Progenitor cell of endocrine pancreas (in vitro differentiated cells): ENCODE measurements at places on chromosomes 2 and 18.

- DNase-seq: no peak
Measured at GRCh38 chr2:205771031-205771430, 88.7 kb downstream of the NRP2 start.

DNA sequence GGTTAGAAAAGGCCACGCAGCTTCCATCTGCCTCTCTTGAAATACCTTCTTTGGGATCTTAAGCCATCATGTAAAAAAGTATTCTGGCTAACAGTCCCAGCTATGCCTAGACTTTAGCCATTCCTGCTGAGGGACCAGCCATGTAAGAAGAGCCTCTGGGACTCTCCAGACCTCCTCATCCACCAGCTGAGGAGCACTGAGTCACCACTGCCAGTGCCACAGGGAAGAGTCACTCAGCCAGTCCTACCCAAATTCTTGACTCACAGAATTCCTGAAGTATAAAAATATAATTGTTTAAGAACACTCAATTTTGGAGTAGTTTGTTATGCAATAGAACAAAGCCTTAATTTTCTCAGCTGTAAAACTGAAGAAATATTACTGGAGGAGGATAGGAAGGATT, 436.7 kb downstream of the ZEB2 start:
- DNase-seq: no peak

GRCh38 chr2:231422056-231422455, 26.5 kb downstream of the B3GNT7 start:
- no peak for DNase-seq

GRCh38 chr2:12131975-12132374, 385.5 kb downstream of the LPIN1 start:
- DNase-seq: no peak

DNA sequence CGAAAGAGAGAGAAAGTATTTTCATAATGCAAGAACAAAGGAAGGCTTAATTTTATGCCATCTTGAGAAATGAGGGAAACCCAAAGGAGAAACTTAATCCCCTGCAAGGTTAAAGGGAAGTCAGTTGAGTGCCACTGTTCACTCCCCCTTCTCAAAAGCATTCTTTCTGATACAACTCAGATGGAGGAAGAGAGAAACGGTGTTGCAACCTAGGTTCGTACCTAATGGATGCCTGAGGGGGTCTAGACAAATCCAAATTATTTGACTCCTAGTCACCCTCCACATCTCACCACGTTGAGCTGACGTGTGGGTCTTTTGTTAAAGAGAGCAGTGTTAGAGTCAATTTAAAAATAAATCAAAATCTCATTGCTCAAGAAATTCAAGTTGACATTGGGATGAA, 52.6 kb upstream of the UNC80 start:
- DNase-seq: no peak

DNA sequence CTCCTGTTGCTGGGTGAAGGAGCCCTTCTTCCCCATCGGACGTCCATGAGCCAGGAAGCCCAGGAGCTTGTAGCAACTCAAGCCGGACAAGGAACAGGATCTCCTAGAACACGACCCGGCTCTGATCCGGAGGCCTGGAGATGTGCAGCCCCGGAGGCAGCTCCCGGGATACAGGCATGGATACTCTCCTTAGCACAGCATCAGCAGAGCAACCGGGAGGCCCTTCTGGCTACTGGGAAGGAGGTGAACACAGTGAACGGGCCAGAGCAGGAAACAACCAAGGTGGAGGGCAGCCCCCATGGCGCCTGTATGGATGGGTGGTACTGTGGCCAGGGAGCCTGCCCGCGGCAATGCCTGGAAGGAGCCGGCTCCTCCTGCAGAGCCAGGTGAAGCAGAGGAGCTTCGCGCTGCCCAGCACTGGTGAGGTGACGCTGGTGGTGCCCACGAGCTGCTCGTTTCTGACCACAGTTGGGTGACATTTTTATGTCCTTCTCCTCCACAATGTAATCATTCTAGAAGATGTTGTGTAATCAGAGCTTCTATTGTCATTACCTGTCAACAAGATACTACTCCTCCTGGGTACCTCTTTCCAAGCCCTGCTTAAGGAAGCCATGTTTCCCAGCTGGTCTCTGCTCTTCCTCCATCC, 94.3 kb downstream of the TWIST2 start:
- DNase-seq: no peak

- no peak for DNase-seq
Measured at GRCh38 chr2:149004836-149005235, 33.7 kb upstream of the LYPD6B start.

- DNase-seq: no peak
Measured at GRCh38 chr2:109679225-109679624, 65.1 kb downstream of the SOWAHC start.

DNA sequence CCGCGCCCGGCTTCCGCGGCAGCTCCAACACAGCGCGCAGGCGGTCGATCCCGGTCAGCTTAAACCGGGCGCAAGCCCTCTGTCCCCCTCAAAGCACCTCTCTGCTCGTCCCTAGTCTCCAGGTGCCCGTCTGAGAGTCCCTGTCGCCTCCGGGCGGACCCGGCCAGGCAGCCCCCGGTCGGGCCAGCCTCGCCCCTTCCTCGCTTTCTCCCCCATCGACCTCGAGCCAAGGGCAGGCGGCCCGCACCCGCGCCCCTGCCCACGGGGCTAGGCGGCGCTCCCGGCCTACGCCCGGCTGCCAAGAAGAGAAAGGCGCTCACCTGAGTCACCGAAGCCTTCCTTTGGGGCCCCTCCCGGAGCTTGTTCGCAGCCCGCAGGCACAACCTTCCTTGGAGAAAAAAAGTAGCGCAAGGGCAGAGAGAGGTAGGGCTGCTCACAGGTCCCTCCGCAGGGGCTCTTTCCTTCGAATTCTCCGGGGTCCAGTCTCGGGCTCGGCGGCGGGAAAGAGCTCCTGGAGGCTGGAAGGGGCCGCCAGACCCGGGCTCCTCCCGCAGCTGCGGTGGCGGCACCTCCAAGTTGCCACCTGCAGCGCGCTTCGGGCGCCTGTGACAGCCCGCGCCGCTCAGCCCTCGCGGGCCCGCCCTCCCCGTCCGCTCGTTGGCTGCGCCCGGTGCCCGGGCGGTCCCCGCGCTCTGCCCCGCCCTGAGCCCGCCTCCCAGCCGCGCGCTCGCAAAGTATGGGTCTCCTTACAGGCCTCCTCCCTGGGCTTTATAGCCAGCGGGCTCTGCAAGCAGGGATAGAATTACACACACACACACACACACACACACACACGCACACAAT, 86.5 kb upstream of the EPB41L3 start:
- DNase-seq: peak; percentile 64

GRCh38 chr2:195367809-195368208, 289.2 kb upstream of the SLC39A10 start:
- DNase-seq: no peak

DNA sequence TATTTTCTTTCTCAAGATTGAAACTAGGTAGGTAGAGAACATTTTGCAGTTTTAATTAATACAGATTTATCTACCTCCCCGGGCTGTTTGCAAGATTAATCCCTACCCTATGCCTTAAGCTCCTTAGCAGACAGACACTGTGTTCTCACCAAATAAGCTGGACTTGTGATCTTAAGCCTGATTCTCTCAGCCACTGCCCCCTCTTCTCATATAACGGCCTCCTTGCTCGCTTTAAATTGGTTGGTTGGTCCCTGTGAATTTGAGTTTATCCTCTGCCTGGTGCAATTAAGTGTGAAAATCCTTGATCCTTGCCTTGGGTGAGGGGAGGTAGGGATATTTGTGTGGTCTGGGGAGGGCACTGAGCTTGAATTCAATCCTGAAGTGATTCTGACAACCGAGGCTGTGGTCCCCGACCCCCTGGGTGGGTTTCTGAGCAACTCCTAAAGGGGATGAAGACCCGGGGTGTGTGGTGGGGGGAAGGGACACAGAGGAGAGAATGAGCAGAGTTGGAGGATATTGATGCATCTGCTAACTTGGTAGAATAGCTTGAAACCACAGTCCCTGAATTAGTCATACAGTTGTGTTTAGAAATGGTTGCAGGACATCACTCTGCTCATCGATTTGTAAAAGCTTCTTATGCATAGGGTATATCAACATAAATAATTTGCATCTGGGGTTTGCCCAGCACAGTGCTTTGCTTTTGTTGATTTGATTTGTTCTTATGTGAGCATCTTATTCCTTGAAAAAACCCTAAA, 36.9 kb upstream of the NCKAP5 start:
- DNase-seq: no peak

- DNase-seq: no peak
Measured at GRCh38 chr18:58522132-58522531, 106.8 kb downstream of the ALPK2 start.

DNA sequence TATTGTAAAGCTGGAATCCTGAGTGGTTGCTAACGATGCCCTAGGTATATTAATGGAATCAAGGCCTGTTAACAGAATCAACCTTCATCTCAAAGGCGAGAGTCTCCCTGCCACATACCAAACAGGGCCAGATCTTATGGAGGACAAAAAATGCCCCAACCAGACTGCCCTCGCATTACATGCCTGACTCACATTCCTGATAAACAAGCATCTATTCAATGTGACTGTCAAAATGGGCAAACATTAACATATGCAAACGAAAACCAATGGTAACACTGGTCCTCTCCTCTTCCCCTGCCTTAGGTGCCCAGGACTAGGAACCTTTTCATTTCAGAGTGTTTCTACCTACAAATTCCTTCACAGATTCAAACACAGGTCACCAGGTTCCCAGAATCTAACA, 83.4 kb downstream of the COL6A3 start:
- no peak for DNase-seq

DNA sequence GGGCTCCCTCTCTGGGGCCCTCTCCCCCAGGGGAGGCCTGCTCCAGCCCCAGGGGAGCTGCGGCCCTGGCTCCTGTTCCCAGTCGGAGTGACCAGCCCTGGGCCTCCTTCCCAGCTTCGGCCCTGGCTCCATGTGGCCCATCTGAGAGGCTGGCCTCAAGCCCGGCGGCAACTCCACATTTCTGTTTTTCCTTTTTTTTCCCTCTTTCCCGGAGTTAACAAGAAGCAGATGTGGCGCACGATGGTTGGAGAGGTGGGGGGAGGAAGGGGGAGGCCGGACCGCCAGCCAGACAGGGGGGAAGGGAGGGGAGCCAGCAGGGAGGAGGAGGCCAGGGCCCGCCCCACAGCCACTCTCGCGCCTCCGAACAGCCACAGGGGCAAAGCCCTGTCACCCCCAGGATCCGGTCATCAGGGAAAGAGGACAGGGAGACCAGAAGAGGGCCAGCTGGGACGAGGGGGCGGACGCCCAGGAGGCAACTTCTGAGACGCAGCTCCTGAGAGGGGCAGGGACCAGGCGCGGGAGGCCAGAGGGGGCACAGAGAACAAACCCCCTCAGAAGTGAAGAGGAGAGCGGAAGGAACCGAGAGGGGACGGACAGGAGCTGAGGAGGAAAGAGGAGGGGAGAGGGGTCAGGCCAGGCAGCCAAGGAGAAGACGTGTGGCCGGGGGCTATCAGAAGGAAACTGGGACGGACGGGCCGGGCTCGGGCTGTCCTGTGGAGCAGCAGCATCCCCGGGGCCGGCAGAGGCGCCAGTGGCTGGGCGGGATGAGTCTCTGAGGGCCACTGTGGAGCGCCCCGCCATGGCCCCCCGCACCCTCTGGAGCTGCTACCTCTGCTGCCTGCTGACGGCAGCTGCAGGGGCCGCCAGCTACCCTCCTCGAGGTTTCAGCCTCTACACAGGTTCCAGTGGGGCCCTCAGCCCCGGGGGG, at the start of gene EMILIN1:
TSS of gene EMILIN1 (plus strand) at position 349 of the 928 bp plus-strand sequence. CDS start at position 800, 451 bp downstream.
- DNase-seq: no peak

DNA sequence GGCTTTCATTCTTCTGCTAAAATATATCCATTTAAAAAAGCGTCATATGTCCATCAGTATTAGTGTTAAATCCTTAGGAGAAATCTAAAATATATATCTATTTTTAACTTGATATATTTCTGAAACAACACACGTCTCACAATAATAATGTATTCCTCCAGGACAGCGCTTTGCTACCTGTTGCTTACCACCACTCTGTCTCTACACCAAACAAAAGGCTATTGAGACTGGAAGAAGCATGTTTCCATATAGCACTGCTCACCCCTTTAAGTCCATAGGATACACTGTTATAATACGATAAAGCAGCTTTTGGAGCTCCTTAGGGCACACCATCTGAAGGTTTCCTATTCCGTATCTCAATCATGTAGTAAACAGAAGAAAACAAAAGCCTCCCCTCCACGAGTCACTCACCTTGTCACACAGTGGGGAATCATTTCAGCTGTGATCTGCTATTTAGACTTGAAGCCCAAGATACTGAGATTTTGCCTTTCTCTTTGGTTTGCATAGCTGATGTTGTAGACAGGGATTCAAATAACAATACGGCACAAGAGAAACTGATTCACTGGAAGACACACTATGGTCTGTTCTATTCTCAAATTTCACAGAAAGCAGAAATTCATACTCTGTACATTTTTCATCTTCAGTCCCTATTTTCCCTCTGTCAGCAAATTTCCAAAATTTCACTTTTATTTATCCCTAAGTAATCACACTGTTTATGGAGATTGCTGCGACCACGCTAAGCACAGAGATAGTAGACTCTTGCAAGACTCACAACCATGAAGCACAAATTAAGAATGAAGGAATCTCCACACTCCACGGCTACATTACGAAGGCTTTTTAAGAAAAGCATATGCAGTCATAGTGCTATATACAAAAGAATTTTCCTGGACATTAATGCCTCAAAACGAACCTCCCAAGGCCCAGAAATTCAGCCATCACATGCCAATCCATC, 187.1 kb downstream of the TCF4 start:
- DNase-seq: no peak

GRCh38 chr2:217248312-217248935, 388.6 kb upstream of the TNP1 start:
- no peak for DNase-seq

DNA sequence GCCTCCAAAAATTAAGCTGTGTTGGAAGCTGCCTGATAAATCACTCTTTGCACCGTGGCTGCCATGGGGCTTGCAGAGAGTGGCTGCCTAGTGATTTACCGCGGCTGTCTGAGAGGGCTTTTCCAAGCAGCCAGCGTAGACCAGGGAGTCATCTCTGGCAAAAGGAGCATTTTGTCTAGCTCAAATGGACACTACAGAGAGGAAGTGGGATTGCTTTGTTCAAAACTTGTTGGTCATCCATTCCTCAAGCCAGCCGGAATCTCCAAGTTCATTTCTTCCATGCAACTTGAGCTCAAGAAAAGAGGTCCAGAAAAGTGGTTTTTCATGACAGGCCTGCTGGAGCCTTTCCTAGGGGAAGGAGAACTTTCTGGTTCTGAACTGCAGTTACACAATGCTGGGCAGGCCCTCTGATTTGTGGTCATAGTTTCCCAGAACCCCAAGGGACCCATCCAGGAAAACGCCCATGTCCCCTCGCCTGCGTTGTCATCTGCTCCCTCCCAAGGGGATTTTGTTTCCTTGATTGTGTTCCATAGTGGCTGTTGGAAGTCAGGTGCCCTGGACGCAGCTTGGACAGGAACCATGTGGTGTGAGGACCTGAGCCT, 108.1 kb downstream of the TRIB2 start:
- no peak for DNase-seq

- no peak for DNase-seq
Measured at GRCh38 chr2:226159875-226160479, 639.6 kb downstream of the IRS1 start.

GRCh38 chr2:39421354-39421753, 15.7 kb downstream of the MAP4K3 start:
- DNase-seq: no peak
